ENCODE measurements at places on chromosomes 4 and X.

DNA sequence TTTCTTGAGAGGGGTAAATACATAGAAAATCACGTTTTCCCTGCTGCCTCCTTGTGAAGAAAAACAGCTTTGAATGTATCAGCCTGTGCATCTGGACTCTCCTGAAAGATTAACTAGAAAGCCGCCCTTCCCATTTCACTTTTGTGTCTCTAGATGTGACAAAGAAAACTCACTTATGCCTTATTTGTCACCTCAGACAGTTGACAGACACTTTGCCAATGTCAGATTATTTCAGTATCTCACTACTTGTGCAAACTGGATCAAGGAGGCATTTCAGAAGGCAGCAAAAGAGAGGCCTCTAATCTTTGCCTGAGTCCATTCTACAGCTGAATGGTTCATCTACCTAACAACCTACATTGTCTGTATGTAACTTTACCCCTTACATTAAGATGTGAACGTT, 754.9 kb downstream of the RPA4 start:
- no peak for DNase-seq

- no peak for DNase-seq
Observed at GRCh38 chr4:119661231-119661630, 32.6 kb upstream of the PDE5A start.

- no peak for DNase-seq
Observed at GRCh38 chr4:122224348-122224747, 72.2 kb downstream of the BLTP1 start.

DNA sequence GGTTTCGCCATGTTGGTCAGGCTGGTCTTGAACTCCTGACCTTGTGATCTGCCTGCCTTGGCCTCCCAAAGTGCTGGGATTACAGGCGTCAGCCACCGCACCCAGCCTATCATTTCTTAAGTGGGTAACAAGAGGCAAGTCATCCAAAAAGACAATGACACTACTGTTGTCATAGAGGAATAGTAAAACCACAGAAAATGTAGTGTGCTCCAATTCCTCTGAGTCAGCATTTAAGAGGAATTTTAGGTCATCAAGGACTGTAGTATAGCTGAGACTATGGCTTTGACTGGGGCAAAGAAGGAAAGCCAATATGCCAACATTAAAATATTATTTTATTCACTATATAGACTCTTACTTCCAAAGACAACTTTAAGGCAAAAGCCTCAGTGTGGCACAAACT, 48.4 kb downstream of the ATP8A1 start:
- DNase-seq: no peak

GRCh38 chr4:19945979-19946380, 305.7 kb upstream of the SLIT2 start:
- DNase-seq: no peak

DNA sequence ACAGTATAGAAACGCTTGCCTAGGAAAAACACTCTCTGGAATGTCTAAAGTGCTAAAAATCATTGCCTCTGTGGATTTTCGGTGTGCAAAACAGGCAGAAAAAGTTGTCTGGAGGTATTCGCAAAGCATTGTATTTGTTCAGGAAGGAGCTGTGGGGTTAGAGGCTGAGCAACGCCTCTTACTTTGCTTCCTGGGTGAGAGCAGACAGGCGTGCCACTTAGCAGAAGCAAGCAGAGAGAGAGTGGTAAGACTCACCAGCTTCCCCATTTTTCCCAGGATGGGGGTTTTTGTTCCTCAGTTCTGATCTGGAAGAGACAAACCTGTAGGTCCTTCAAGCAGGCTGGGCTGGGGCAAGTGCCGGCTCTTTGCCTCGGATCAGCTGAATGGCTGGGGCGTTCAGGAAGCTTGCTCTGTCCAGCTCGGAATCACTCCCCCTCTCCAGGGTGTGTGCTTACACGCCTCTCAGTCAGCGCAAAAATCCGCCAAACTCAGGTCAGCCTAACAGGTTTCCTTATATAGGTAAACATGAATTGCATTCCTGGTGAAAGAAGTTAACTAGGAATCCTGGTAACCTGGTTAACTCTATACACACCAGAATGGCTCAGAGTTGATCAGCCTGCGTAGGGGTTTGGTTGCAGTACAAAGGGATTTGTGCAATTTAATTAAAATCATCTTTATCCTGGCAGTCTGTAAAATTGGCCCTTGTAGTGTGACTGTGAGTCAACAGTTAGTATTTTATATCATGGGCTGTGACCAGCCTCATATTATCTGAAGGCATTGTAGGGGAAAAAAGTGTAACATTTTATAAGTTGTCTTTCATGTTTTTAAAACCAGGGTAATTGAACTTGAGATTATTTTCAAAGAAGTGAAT, 213.1 kb upstream of the MID1 start:
- peak; percentile 54 for DNase-seq

DNA sequence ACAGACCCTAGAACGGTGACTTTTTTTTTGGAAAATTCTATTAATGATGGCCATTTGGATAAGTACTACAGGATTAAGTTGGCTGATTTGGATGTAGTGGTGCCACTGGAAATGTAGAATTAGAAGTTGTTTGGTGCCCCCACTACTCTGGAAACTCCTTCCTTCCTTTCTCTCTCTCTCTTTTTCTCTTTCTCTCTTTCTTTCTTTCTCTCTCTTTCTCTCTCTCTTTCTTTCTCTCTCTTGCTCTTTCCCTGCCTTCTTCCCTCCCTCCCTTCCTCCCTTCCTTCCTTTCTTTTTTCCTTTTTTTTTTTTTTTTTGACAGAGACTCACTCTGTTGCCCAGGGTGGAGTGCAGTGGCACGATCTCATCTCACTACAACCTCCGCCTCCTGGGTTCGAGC, 2.7 kb downstream of the GAR1 start:
- no peak for DNase-seq

DNA sequence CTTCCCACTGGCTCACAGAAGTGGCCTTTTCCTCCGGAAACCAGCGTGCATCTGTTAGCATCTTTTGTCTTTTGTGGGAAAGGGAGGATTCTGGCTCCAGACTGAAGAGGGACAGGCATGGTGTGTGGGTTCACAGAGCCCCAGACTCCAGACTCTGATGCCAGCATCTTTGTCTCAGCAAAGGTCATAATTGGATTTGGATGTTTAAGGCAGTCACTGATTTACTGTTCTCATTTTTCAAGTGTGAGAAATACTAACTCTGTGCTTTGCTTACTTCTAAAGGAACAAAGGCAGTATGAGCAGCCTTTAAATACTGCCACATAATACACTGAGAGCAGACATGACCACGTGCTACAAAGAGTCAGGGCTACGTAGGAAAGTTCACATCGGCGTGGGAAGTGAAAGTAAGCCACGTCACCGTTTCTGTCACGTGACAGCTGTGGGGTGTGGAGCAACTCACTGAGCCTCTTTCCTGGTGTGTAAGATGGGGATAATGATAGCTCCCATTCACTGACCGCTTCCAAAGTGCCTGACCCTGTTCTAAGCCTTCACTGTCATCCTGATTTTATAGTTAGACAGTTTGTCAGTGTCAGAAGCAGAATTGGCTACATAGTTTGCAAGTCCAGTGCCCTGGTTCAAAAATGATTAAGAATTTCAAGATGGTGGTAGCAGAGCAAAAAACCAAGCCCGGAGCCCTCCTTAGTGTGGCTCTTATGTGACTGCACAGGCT, 24.8 kb upstream of the TMSB4X start:
- peak; percentile 49 for DNase-seq
